Uterine smooth muscle cell (primary cell): ENCODE measurements at places on chromosomes 6 and 20. TPM values are rescaled to one million over a fixed set of nuclear protein-coding genes. Genes with fewer than 3 reads are reported as not detected.

EYS gene
- 0.11 TPM in 1 of 2 replicates, not detected in the other for total RNA-seq

TRIM39 gene
- 8.4 and 13.9 TPM in 2 replicates for total RNA-seq

RAB32 gene
- 161 and 163 TPM in 2 replicates for total RNA-seq

WFDC8 gene
- total RNA-seq, result not detected in 2 replicates

NRSN2 gene
- 35.2 and 44.0 TPM in 2 replicates for total RNA-seq

MEP1A gene
- total RNA-seq, result not detected in 2 replicates

POPDC3 gene
- 20.6 and 23.6 TPM in 2 replicates for total RNA-seq

SLC17A9 gene
- 16.0 and 16.6 TPM in 2 replicates for total RNA-seq

UBD gene
- not detected in 2 replicates for total RNA-seq

SPAG4 gene
- total RNA-seq, result 6.0 and 12.7 TPM in 2 replicates

XKR7 gene
- under 0.01 TPM in 1 of 2 replicates, not detected in the other for total RNA-seq

BACH2 gene
- 0.12 and 0.55 TPM in 2 replicates for total RNA-seq

FLRT3 gene
- 3.8 and 5.6 TPM in 2 replicates for total RNA-seq

GSTA1 gene
- total RNA-seq, result not detected in 2 replicates
